ENCODE measurements at places on chromosomes 3 and 15.

GRCh38 chr3:134371542-134372324, 2.5 kb downstream of the AMOTL2 start:
- DNase-seq = no peak

- DNase-seq = no peak
These were observed 472.7 kb upstream of the NR2F2 start for GRCh38 chr15:95857758-95858157.

GRCh38 chr3:126517986-126518778, 609 bp upstream of the UROC1 start:
- no peak for DNase-seq

GRCh38 chr3:150150633-150151032, 179.9 kb upstream of the PFN2 start:
- DNase-seq = no peak

GRCh38 chr3:182795389-182795782, 2.1 kb downstream of the ATP11B start:
- peak; percentile 45 for DNase-seq

- DNase-seq = no peak
These were observed 627 bp upstream of the PLS1 start for GRCh38 chr3:142595581-142595950.

- no peak for DNase-seq
These were observed 354 bp upstream of the KLHL24 start for GRCh38 chr3:183635107-183635430.

DNA sequence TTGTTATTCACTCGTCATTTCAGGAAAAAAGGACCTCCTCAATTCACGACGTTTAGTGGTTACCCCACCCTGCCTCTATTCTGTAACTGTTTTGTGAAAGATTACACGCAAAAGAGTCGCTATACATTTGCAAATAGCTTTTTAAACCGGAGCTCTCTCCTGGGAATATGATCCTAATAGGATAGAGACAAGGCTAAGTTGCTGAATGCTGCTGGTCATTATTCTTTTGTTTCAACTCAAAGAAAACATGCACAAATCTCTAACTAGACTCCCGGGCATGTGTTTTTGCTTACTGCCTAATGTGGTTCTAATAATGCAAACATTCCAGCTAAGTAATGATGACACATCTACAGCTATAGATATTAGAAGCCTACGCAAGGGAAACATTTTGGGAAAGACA, 214.6 kb upstream of the MDFIC2 start:
- DNase-seq = no peak

DNA sequence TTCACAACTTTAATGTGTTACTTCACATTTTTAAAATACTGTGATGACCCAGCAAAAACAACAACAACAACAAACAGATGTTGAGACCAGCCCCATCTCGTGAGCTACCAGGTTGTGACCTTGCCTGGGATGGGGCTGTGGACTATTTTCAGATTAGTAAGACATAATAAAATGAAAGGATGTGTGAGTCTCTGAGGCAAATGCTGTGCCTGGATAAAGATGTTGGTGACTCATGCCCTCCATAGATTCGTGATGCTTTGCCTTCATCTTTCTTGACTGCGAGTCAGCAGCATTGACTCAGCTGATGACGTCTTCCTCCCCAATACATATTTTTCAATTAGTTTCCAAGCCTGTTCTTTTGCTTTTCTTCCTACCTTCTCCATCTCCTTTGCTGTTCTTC, 453.0 kb upstream of the CFAP20DC start:
- no peak for DNase-seq

- no peak for DNase-seq
These were observed 55.9 kb upstream of the LIMD1 start for GRCh38 chr3:45538641-45538986.

- DNase-seq = peak; percentile 83
These were observed 19.8 kb downstream of the DGKG start for GRCh38 chr3:186342197-186342596.

GRCh38 chr3:196268284-196269163, 19.0 kb downstream of the PCYT1A start:
- DNase-seq = peak; percentile 25
